EL (cell line): ENCODE measurements at places on chromosomes 2 and 18.

- no peak for DNase-seq
These were observed 12.8 kb downstream of the ASIC4 start for GRCh38 chr2:219527076-219527394.

DNA sequence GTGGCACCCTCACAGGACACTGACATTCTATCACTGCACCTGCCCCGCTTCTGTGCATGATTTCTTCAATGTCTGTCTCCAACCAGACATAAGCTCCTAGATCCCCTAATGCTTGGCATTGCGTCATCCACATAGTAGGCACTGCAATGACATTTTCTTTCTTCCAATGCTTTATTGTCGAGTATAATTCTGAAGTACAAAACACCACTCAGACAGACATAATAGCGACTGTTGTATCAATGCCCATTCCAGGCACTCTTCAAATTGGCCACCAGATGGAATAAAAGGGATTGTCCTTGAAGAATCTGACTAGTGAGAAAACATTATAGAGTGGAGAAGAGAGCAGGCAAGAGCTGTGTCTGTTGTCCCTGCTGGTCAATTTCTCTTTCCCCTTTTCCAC, 89.0 kb downstream of the LPIN1 start:
- DNase-seq, result no peak

- no peak for DNase-seq
These were observed 42.5 kb downstream of the VRK2 start for GRCh38 chr2:58089081-58089480.

DNA sequence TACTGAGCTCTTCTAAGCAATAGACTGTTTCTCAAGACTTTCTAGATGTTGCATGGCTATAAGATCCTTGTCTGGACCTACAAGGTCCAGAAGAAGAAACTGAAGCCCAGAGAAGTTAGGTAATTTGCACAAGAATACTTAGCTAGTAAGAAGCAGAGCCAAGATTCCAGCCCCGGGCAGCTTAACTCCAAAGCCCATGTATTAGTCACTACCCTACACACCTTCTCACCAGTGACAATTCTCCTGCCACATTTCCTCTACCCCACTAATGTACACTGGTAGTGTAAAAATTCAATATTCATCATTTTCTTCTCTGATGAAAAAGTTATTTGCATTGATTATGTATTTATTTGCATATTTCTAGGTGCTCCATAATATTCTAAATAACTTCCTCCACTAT, 95.5 kb upstream of the CREB1 start:
- no peak for DNase-seq

GRCh38 chr2:33344230-33344629, 132.2 kb upstream of the RASGRP3 start:
- DNase-seq, result no peak

- DNase-seq, result peak; percentile 91
These were observed 225.5 kb upstream of the GALNT5 start for GRCh38 chr2:157032017-157032416.

DNA sequence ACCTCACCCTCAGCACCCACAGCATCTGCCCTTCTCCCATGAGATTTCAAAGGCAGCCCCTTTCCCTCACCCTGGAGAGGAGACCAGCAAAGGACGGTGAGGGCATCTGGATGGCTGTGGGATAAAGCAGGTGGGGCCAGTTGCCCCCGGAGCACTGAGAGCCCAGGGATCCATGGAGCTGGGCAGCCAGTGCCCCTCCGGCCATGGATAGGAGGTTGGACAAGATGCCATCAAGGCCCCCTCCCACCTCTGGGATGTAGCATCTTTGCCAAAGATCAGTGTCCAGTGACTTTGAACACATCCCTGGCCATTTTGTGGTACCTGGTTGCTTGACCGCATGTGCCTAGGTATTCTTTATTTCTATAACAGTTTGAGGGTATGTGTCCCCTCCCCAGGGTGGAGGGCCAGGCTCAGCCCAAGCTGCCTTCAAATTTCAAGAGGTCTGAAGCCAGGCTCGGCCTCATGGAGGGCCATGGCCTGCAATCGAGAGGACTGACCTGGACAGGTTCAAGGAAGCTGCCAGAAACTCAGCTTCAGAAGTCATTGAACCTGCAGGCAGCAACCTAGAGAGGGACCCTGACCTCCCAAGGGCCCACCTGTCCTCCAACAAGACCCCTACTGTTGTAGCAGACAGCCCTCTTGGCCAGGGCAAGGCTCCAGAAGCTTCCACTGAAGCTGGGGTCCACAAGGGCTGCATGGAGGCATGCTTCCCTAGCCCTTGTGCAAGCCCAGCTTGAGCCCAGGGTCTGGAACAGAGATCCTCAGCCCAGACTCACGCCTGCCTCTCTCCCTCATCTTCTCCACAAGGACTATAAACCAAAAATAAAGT, 55.5 kb upstream of the BIN1 start:
- no peak for DNase-seq

DNA sequence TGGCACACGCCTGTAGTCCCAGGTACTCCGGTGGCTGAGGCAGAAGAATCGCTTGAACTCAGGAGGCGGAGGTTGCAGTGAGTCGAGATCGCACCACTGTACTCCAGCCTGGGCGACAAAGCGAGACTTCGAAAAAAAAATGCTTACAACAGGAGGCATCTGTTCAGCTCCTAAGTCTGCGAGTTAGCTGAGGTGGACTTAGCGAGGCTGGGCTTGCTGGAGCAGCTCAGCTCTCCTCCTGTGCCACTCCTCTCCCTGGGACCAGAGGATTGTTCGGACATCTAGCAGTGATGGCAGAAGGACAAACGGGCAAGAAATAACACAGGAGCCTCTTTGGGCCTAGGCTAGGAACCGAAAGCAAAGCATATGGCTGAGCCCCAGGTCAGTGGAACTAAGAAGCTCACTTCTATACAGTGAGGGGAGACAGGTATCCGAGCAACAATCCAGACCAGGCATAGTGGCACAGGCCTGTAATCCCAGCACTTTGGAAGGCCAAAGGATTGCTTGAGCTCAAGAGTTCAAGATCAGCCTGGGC, 260.1 kb downstream of the GLI2 start:
- DNase-seq, result no peak

DNA sequence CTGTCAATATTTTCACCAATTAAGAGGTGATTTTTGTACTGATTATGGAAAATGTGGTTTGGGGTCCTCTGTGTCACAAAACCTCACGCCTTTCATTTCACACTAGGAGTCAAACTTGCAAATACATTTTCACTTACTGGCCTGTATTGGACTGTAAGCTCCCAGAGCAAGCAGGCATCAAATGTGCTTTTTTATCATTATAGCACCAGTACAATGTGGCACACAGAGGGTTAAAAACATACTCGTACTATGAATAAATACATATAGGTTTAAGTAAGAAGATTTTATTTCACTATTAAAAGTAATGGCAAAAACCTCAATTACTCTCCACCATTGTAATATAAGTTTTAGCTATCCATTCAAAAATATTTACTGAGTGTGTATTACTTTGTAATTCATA, 56.7 kb downstream of the ABCB11 start:
- DNase-seq, result no peak

GRCh38 chr2:101723371-101724124, 26.0 kb downstream of the MAP4K4 start:
- no peak for DNase-seq

DNA sequence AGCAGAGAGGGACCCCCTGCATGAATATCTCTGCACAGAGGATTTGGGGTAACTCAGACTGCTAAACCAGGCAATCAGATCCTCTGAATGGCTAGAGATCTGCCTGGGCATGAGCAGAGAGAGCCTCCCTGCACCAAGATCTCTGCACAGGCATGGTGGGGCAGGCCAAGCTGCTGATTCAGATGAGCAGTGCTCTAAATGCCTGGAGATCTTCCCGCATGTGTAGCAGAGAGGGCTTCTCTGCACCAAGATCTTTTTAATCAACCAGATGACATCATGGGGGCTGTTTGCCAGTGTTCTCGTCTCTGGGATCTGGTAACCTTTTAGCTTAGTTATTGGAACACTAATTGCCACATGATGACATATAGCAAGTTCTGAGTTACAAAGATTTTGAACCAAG, 301.3 kb upstream of the GALNT5 start:
- no peak for DNase-seq

DNA sequence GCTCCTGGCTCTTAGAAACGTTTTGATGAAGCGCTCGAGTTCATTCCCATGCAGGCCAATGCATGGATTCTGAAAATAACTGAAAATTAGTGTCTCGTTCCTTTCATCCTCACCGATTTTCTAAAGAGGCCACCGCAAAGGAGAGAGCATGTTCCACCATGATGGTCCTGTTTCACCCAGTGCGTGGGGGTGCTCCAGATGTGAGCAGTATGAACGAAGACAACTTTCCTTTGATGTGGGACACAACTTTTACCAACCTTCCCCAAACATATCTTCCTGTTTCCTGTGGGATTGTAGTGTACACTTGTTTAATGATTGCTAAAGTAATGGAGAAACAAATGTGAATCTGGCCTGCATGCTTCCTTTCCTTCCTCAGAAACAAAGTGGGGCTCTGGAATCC, 114.5 kb downstream of the PRPF40A start:
- DNase-seq, result no peak

DNA sequence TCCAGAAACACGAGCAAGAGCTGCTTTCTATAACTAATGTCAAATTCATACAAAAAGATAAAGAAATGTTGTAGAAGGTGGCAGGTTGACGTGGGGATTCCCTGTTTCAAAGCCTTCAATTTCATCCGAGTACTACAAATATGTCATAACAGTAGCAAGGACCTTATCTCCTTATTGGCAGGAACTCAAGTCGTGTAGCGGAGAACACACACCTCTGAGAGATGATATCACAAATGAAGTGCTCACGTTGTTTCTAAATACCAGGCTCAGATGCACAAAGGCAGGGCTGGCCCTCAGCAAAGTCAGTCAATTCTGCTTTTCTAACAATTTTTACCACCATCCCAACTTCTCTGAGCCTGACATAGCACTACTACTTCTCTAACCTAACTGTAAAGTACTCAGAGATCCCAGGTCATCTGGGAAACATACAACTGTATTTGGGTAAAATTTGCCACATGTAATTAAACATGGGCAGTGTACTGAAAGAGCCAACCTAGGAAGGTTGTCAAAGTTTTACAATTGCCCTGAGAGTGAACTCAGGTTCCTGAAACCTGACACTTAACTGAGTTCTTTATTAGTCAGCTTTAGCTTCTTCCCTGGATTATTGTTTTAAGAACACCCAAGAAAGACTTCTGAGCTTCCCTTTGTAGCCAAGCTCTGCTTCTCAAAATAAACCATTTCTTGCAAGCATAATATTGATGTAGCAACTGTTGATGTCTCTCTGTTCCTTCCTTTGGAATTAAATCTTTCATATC, 813.7 kb upstream of the ACVR2A start:
- DNase-seq, result no peak

GRCh38 chr18:67612281-67612680, 95.8 kb upstream of the DSEL start:
- DNase-seq, result no peak

DNA sequence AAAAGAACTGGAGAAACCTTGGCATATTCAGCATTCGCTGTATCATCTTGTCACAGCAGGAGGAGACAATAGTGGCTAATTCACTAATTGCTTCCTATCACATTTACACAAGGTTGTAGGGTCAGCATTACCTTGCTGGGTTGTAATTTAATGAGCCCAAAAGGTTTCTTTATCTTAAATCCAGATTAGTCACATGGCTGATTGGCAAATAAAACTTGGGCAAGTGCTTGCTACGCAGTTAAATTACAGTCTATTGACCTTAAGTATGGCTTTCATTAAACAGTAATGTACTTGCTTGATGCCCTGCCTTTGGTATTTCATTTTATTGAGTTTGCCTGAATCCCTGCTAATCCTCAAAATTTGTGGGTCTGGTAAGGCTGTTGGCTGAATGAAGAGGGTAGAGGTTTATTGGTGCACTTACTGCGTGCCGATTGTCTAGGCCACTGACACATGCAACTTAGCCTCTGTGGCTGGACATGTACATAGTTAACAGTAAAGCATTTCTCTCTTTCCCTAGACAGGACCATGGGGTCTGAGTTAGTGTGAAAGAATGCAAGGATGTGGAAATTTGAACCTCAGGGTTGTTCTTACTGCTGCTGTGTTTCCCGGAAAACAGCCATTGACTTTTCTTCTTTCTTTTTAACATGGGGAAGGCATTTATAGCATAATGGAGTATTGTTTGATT, 34.3 kb downstream of the FMNL2 start:
- DNase-seq, result peak; percentile 90

DNA sequence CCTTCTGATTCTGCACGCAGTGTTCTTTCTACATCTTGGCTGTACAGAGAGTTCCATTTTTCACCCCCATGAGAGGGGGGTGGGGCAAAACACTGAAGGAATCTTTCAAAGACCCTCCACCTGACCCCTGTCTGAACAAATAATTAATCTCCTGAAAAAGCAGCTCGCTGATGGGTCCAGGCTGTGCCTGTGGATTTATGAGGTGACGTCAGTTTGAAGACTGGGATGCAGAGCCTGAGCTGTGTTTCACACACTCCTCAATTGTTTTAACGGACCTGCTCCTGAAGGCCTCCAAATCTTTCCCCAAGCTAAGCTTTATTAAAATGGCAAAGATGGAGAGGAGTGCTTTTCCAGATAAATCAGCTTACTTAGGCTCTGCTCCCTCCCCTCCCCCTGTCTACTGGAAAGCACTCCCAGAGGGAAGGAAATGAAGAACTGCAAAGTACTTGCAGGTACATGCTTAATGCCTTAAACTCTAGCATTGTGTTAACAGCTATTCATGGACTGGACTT, 390.2 kb upstream of the TNP1 start:
- no peak for DNase-seq

- DNase-seq, result no peak
These were observed 58.6 kb upstream of the IGFBP2 start for GRCh38 chr2:216574586-216574985.

GRCh38 chr2:905833-906140, 44.9 kb upstream of the SNTG2 start:
- DNase-seq, result no peak
